ENCODE measurements at places on chromosomes 3 and 15.

GRCh38 chr3:159929171-159930141 lies 59.2 kb upstream of the IL12A start:
- H3K4me1 ChIP-seq, result peaks cover 11% of the 10 kb centered on the region
- H3K27me3 ChIP-seq, result no peaks in the 10 kb centered on the region
- no peaks in the 10 kb centered on the region for H3K36me3 ChIP-seq
- peak; percentile 26 for DNase-seq

DNA sequence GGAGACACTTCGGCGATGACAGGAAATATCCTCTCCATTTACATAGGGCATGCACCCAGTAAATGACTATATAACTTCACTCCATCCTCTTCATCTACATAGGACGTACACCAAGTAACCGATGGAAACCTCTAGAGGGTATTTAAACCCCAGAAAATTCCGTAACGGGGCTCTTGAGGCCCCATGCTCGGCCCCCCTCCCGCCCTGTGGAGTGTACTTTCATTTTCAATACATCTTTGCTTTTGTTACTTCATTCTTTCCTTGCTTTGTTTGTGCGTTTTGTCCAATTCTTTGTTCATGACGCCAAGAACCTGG lies 7.5 kb upstream of the FAM107A start:
- DNase-seq, result no peak
- peaks cover 52% of the 10 kb centered on the region for H3K4me1 ChIP-seq
- peaks cover 20% of the 10 kb centered on the region for H3K27me3 ChIP-seq
- H3K36me3 ChIP-seq, result no peaks in the 10 kb centered on the region
- peak overlapping the region; percentile 67 for H3K27ac ChIP-seq

DNA sequence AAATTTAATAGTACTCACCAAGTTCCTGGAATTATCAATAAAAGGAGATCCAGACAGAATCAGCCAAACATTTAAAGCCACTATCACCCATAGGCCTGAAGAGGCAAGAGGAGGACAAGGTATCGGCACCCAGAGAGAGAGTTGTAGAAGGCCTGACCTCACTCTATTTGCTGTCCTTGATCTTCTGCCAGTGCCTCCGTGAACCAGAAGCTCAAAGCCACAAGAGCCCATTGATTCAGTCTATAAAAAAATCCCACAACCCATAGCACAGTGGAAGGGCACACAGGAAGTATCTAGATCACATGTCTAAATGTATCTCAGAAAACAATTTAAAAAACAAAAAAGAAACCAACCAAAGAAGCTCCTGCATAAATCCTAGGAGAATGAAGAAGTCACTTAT lies 68.6 kb upstream of the FAM174B start:
- no peaks in the 10 kb centered on the region for H3K36me3 ChIP-seq
- DNase-seq, result no peak
- no peak overlapping the region for H3K27ac ChIP-seq

DNA sequence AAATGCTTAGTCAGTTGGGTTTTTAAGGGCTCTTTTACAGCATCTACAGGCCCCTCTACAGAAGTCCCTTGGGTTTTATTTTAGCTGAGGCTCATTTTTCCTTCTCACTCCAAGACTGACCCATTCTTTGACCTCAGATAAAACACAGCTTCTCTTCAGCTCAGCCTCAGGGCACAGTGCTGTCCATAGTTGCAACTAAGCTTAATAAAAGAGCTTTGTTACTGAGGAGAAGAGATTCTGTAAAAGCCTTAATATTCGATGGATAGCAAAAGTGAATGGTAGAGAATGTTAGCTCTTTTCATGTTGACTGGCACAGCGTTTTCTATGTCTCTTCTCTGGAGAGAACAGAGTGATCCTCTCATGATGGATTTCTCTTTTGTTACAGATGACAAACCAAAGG lies 277.9 kb downstream of the BBX start:
- no peak overlapping the region for H3K4me3 ChIP-seq
- H3K36me3 ChIP-seq, result peaks cover 10% of the 10 kb centered on the region
- no peaks in the 10 kb centered on the region for H3K4me1 ChIP-seq
- H3K27ac ChIP-seq, result peak overlapping the region; percentile 55

- H3K27ac ChIP-seq, result no peak overlapping the region
- H3K4me1 ChIP-seq, result no peaks in the 10 kb centered on the region
- H3K4me3 ChIP-seq, result no peak overlapping the region
- no peak for DNase-seq
- no peaks in the 10 kb centered on the region for H3K27me3 ChIP-seq
These were observed 369.9 kb upstream of the MCTP2 start for GRCh38 chr15:93861413-93861812.

GRCh38 chr3:30693470-30694120 lies 87.2 kb downstream of the TGFBR2 start:
- H3K36me3 ChIP-seq, result no peaks in the 10 kb centered on the region
- H3K27ac ChIP-seq, result peak overlapping the region; percentile 41
- no peaks in the 10 kb centered on the region for H3K27me3 ChIP-seq
- H3K4me3 ChIP-seq, result no peak overlapping the region
- H3K4me1 ChIP-seq, result peaks cover 8% of the 10 kb centered on the region
- peak; percentile 86 for DNase-seq

- no peak overlapping the region for H3K4me3 ChIP-seq
- H3K36me3 ChIP-seq, result peaks cover 5% of the 10 kb centered on the region
- H3K27me3 ChIP-seq, result no peaks in the 10 kb centered on the region
These were observed 43.4 kb downstream of the HLTF start for GRCh38 chr3:149042789-149043386.

- H3K27me3 ChIP-seq, result no peaks in the 10 kb centered on the region
- H3K36me3 ChIP-seq, result peaks cover 48% of the 10 kb centered on the region
- no peak for DNase-seq
- peaks cover 6% of the 10 kb centered on the region for H3K4me1 ChIP-seq
- H3K4me3 ChIP-seq, result no peak overlapping the region
These were observed 24.9 kb downstream of the ZXDC start for GRCh38 chr3:126450744-126451143.

DNA sequence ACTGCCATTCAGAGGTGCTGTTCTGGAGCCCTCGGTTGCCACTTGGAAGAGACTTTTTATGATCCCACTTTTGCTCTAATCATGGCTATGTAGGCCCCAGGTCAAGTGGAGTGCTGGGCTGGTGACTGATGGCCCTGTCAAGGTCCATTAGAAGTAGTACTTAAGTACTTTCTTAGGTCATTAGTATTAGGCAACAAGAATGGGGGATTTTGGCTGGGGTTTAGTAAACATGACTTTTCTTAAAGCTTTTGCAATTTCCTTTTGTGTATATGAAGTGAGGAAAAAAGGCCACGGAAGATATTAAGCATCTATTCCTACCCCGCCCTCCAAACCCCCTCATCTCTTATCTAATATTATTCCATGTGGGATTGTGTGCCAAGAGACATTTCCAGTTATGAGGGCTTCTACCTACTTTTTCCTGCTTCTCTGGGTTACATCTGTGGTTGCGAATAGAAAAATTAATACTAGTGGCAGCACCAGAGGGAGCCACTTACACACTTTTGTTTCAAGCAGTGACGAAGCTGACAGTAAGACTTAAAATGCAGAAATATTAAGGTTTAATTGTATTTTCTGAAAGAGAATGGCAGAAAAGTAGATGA lies 13.9 kb downstream of the NLGN1 start:
- H3K27ac ChIP-seq, result peak overlapping the region; percentile 6
- H3K36me3 ChIP-seq, result no peaks in the 10 kb centered on the region
- no peak for DNase-seq
- H3K4me3 ChIP-seq, result no peak overlapping the region
- H3K27me3 ChIP-seq, result no peaks in the 10 kb centered on the region

- no peak overlapping the region for H3K4me3 ChIP-seq
- H3K27ac ChIP-seq, result no peak overlapping the region
- DNase-seq, result peak; percentile 53
- H3K36me3 ChIP-seq, result no peaks in the 10 kb centered on the region
These were observed 36.7 kb downstream of the CIP2A start for GRCh38 chr3:108552267-108553159.

DNA sequence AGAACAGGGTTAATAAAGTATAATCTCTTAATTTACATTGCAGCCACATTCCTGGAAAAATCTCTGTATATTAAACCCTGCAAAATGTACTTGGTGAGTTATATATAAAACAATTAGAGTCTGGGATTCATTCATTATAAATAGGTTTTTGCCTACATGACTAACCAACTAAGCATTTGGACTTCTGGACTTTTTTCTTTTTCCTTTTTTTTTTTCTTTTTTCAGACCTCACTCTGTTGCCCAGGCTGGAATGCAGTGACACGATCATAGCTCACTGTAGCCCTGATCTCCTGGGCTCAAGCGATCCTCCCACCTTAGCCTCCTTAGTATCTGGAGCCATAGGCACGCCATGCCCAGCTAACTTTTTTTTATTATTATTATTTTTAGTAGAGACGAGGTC lies 4.5 kb downstream of the DNAJC13 start:
- no peak overlapping the region for H3K27ac ChIP-seq
- no peak overlapping the region for H3K4me3 ChIP-seq
- H3K27me3 ChIP-seq, result no peaks in the 10 kb centered on the region
- no peaks in the 10 kb centered on the region for H3K4me1 ChIP-seq
